Spinal cord (tissue), 10 donors: ENCODE measurements at places on chromosomes 6 and 20. TPM values are rescaled to one million over a fixed set of nuclear protein-coding genes. Genes with fewer than 3 reads are reported as not detected.

Gene VSTM2L
- total RNA-seq, result 41.7 TPM

Gene HDGFL1
- total RNA-seq, result not detected

Gene GJA1
- 1,250 TPM for total RNA-seq

Gene CD2AP
- total RNA-seq, result 28.8 TPM

Gene RHAG
- total RNA-seq, result 11.0 TPM

Gene ZBTB12
- 8.6 TPM for total RNA-seq

Gene PDE10A
- total RNA-seq, result 28.2 TPM

Gene PPP1R14C
- total RNA-seq, result 19.4 TPM

DNA sequence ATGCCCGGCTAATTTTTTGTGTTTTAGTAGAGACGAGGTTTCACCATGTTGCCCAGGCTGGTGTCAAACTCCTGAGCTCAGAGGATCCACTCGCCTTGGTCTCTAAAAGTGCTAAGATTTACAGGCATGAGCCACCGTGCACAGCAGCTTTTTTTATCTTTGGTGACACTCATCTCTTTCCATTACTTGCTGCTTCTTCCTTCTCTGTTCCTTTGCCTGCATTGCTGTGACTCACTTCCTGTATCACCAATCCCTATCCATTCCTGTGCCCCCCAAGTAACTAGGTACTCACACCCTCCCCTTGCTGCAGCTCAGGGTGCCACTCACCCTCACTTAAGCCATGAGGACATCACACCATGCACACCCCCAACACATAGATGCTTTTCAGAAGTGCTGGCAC is 24.6 kb downstream of the KHDC1L start:
- DNase-seq, result no peak

- no peak for DNase-seq
Observed at GRCh38 chr20:49267327-49267726, 10.5 kb downstream of the ZNFX1 start.

GRCh38 chr20:62266340-62266739 is 28.0 kb downstream of the OSBPL2 start:
- no peak for DNase-seq

GRCh38 chr6:149694921-149695320 is 23.0 kb downstream of the LATS1 start:
- peak; percentile 64 for DNase-seq

DNA sequence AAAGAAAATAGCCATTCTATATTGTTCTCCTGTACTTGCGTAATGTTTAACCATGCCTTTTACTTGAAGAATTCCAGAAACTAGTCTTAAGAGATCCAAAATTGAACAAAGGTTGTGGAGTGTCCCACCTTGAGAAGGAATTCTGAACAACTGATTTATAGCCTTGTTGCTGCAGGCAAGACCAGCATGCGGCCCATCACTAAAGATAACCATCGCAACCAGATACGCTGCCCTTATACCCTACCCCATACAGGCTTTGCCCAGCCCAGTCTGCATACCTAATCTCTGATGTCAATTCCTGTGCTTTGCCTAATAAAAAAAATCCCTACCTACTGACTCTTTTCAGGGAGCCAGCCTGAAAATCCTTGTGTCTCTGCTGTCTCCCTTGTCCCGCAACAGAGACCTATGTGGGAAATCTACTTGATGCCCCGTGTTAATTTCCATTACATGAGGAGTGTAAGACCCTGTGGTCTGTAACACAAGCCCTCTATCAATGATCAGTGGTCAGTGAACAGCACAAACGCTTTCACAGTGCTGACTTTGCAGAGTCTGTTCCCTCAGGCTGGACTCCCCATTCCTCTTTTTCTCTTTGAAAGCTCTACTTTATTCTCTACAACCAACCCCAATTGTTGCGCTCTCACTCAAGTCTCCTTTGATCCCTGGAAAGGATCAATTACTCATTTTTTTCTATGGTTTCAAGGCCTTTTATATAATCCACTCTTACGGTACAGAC is 125.7 kb upstream of the BTBD3 start:
- no peak for DNase-seq

DNA sequence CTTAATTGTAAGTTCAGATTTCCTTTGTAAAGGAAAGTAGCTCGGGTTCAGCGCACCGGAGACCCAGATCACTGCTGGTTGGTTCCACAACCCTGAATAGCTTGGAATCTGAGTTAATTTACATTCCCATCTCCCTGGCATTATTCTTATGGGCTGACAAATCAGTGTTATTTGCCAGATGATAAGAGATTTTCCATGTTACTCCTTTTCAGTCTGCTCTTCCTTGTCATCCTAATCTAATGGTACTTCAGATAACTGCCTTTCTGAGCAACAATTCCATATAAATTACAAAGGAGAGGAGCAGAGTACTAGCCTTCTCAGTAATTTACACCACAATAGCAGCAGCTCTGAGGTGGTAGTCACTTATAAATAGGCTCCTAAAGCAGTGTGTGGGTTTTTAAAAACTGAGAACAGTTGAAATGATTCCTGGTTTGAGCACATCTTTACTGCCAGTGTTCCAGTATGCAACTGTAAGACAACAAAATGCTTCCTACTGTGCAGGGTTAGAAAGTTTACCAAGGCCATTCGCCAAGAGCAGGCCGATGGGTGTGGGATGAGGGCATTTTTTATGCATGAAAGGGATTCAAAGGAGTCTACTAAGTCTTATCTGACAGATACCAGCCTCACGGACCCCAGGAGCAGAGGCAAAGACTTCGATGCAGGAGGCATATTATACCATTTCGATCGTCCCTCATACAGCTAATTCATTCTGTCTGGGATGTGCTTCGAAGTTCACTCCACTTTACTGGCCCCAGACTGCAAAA is 89.7 kb downstream of the NDUFAF5 start:
- DNase-seq, result no peak

DNA sequence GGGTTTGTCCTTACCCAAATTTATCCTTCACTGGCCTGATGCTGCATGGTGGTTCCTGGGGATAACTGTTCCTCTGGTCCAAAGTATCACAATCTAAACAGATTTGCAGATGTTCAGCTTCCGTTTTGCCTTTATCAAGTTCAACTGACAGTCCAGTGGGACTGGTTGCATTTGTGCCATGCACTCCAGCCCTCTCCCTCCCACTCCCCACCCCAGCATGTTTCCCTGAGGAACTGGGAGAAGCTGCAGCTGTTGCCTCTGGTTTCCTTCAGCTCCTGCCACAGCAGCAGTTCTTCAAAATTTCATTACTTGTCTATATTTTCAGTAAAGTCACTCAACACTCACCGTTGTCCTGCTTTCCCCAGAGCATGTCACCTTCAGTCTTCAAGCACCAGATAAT is 39.5 kb upstream of the KIF16B start:
- no peak for DNase-seq

GRCh38 chr20:9028419-9028818 is 40.5 kb upstream of the PLCB4 start:
- no peak for DNase-seq

GRCh38 chr6:18349386-18349785 is 37.8 kb upstream of the RNF144B start:
- DNase-seq, result no peak

DNA sequence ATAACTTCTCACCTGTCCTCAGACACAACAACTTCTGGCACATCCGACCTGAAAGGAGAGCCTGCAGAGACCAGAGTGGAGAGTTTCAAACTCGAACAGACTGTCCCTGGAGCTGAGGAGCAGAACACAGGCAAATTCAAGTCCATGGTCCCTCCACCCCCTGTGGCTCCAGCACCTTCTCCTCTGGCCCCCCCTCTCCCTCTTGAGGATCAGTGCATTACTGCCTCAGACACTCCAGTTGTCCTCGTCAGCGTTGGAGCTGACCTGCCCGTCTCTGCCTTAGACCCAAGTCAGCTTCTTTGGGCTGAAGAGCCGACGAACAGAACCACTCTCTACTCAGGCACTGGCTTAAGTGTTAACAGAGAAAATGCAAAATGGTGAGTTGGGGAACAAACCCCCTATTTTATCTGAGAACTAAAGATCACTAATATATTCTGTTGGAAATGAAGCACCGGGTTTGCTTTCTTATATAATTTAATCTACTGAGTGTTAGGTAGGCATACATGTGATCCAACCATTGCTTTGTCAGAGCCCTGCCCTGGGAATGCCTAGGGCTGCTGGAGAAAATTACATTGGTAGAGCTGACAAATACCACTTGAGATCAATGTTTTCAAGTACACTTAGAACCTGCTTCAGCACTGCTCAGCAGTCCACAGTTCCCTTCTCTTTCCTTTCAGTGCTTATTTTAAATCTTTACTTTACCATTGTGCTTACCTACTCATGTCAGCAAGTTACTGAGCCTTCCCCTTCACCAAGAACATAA is 77.5 kb upstream of the LTV1 start:
- no peak for DNase-seq

- no peak for DNase-seq
Observed at GRCh38 chr6:168941036-168941435, 312.6 kb downstream of the THBS2 start.

- peak; percentile 77 for DNase-seq
Observed at GRCh38 chr6:95599706-95600105, 22.4 kb downstream of the MANEA start.

DNA sequence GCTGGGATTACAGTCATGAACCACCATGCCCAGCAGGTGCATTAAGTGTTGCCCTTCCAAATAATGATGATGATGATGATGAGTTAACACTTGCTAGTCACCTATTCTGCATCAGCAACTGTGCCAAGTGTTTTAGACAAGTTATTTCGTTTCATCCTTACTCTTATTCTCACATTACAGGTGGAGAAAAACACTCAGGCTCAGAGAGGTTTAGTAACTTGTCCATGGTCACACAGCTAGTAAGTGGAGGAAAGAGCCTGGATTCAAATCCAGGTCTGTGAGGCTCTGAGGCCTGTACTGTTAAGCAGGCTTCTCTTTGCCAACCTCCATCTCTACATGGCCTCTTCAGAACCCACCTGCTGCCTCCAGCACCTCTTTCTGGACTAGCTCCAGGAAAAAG is 70.8 kb downstream of the MDGA1 start:
- DNase-seq, result no peak

- DNase-seq, result no peak
Observed at GRCh38 chr20:38145729-38146075, 19.4 kb downstream of the TGM2 start.

DNA sequence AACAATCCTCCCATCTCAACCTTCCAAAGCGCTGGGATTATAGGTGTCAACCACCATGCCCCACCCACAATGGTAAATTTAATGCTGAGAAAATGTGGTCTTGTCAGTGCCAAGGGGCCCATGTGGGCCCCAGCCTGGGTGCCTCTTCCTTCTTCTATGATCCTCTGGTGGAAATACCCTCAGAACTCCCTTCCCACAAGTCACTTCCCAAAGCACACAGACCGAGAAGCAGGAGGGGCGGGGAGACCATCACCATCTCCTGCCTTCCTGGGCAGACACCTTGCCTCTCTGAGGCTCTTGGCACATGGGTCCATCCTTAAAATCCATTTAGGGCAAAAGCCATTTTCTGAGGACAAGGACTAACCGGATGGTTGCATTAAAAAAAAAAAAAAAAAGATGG is 59.0 kb downstream of the NOL4L start:
- no peak for DNase-seq

GRCh38 chr20:1371830-1372539 is 20.9 kb downstream of the FKBP1A start:
- no peak for DNase-seq

GRCh38 chr6:44390158-44390683 is 2.7 kb downstream of the CDC5L start:
- no peak for DNase-seq

GRCh38 chr6:1916334-1917070 is 306.8 kb downstream of the FOXC1 start:
- DNase-seq, result peak; percentile 36

- DNase-seq, result no peak
Observed at GRCh38 chr20:36969051-36969450, 17.5 kb upstream of the SAMHD1 start.

DNA sequence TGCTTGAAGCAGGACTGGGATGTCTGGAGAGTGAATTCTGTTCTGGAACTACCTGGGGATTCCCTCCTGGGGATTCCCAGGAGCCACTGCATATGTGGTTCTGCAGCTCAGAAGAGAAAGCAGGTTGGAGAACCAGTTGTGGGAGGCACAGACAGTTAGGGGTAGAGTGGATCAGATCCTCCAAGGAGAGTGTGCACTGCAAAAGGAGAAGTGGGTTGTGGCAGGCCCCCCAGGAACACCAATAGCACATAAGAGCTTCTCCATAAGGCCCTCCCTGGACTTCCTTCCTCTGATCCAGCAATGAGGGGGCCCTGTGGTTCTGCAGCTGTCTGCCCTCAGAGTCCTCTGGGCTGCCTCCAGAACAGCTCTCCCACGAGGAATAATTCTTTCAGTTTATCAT is 369.2 kb upstream of the CNR1 start:
- DNase-seq, result no peak

- no peak for DNase-seq
Observed at GRCh38 chr6:133855276-133855990, 33.5 kb upstream of the TCF21 start.

- no peak for DNase-seq
Observed at GRCh38 chr6:131651782-131652181, 14.7 kb downstream of the ENPP3 start.

- no peak for DNase-seq
Observed at GRCh38 chr6:166645896-166646295, 18.8 kb upstream of the RPS6KA2 start.
